ENCODE measurements at places on chromosomes 1 and 21.

DNA sequence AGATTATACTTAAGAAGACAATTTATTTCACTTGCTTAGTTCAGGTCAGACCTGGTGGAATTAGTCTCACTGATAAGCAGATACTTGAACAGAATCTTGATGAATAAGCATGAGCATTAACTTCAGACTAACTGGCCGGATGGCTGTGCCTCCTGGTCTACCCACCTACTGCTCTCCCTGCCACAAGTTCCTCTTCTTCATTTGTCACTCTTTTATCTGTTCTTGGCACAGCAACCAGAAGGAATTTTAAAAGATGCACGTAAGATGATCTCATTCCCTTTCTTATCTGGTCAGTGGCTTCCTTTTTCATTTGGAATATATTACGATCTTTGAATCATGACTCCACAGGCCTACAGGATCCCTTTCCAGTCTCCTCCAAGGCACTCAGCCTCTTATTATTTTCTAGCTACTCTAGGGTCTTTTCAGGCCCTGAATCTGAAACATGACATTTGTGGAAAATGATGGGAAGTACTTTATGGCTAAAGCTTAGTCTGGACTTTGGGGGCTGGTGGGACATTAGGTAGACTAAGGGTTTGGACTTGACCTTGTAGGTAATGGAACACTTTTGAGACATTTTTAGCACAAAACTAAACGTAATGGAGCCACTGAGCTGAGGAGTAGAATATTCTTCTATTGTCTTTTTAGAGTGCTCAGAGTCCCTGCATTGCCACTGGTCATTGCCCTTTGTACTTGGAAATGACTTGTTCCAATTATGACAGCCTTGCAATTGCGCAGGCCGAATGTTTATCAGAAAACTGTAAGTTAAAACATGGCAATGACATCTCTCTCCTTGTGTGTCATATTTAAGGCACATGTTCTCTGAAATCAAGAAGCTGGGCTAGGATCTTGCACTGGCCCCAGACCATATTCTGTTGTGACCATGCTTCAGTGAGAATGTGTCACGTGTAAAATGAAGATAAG lies 16.0 kb downstream of the ST6GALNAC3 start:
- no peak overlapping the region for H3K27ac ChIP-seq
- H3K4me1 ChIP-seq, result peaks cover 15% of the 10 kb centered on the region
- no peaks in the 10 kb centered on the region for H3K27me3 ChIP-seq
- DNase-seq, result no peak
- no peaks in the 10 kb centered on the region for H3K36me3 ChIP-seq
- no peak overlapping the region for H3K4me3 ChIP-seq

DNA sequence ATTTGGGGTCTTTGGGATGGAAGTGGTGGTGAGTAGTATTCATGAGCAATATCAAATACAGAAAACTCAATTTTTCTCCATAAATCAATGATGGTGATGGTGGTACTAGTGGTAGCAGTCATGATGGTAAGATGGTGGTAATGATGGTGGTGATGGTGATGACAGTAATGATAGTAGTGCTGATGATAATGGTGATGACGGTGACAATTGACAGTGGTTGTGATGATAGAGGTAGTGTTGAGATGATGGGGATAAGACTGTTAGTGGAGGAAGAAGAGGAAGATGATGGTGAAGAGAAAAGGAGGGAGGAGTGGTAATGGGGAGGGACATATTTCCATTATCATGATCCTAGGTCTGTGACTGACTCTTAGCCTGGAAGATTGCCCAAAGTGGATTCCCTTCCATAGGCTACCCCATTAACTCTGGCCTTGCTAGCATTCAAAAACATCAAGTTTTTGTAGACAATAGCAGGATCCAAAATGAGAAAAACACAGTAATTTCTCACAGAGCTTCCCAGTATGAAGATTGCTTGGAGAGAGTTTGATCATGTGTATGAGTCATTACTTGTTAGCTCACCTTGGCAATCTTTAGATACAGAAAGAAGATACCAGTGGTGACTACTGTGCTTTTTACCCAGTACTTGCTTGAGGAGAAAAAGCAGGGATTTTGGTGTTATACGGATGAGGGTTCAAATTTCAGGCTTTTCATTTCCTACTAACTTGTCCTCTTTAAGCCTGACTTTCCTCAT lies 93.9 kb downstream of the ATP1A1 start:
- peaks cover 10% of the 10 kb centered on the region for H3K36me3 ChIP-seq
- H3K27ac ChIP-seq, result no peak overlapping the region
- no peaks in the 10 kb centered on the region for H3K4me1 ChIP-seq
- peaks cover 12% of the 10 kb centered on the region for H3K27me3 ChIP-seq

DNA sequence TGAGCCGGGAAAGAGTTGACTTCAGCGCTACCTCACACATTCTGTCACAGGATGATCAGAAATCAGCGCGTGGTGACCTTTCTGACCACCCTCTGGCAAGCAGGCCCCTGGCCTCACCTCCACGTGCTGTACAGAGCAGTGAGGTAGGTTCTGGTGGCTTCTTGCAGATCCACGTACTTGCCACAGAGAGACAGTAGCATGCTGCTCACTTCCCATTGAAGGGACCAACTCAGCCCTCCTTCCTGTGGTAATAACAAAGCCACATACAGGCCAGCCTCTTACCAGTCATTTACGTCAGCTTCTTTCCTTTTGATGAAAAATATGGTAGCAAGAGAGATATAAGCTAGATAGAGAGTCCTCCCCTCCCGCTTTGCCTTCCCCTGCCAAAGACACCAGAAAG lies 200.7 kb downstream of the CHRM3 start:
- no peak overlapping the region for H3K27ac ChIP-seq
- H3K4me1 ChIP-seq, result peaks cover 6% of the 10 kb centered on the region
- H3K27me3 ChIP-seq, result no peaks in the 10 kb centered on the region
- H3K4me3 ChIP-seq, result no peak overlapping the region
- H3K36me3 ChIP-seq, result no peaks in the 10 kb centered on the region
- no peak for DNase-seq

DNA sequence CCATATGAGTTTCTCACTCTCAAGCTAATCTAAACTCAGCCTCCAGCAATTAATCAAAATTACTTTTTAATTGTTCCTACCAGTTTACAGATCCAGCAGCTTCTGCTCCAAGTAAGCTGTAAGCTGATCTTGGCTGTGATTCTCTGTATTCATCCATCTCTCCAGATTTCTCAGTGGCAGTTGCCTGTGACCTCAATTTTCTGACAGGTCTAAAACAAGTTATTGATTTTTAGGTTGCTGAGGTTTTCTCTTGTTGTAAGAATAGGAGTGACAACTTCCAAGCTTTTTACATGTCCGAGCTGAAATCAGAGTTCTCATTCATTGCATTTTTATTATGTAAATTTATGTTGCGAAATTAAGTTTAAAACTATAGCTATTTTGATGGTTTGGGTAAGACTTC lies 1044.4 kb downstream of the PLA2G4A start:
- no peaks in the 10 kb centered on the region for H3K27me3 ChIP-seq
- DNase-seq, result no peak
- no peak overlapping the region for H3K4me3 ChIP-seq
- H3K36me3 ChIP-seq, result no peaks in the 10 kb centered on the region
- H3K4me1 ChIP-seq, result no peaks in the 10 kb centered on the region
- H3K27ac ChIP-seq, result no peak overlapping the region

GRCh38 chr1:17401841-17402240 lies 29.8 kb downstream of the PADI6 start:
- no peaks in the 10 kb centered on the region for H3K4me1 ChIP-seq
- H3K4me3 ChIP-seq, result no peak overlapping the region
- peaks cover 2% of the 10 kb centered on the region for H3K36me3 ChIP-seq
- no peak for DNase-seq
- H3K27ac ChIP-seq, result no peak overlapping the region

DNA sequence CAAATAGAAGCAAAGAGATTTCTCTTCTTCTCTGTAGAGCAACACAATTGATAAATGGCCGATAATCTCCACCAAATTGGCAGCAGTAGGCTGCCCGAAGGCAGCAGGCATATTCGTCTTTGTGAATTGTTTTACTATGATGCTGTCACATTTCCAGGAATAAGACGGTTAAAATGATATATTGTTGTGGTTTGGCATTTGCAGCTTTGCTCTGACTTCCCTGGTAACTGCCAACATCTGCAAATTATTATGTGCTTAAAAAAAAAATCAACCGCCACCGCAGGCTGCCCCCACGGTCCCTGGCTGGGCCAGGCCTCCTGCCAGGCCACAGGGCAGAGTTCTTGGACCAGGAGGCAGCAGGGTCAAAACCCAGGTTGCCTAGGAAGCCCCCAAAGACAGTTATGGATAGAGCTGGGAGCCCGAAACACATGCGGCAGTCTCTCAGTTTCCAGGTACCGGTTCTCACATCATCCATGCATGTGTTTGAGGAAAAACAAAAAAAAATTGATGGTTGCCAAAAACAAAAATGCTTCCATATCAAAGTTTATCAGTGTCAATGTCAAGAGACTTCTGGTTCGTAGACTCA lies 179.3 kb downstream of the ETS2 start:
- H3K27me3 ChIP-seq, result peaks cover 59% of the 10 kb centered on the region
- no peaks in the 10 kb centered on the region for H3K36me3 ChIP-seq
- H3K4me1 ChIP-seq, result peaks cover 31% of the 10 kb centered on the region
- peak overlapping the region; percentile 92 for H3K27ac ChIP-seq
- H3K4me3 ChIP-seq, result peak overlapping the region; percentile 78
- peak; percentile 47 for DNase-seq

- H3K27me3 ChIP-seq, result no peaks in the 10 kb centered on the region
- peaks cover 8% of the 10 kb centered on the region for H3K4me1 ChIP-seq
- peaks cover 42% of the 10 kb centered on the region for H3K36me3 ChIP-seq
- H3K27ac ChIP-seq, result no peak overlapping the region
Measured at GRCh38 chr21:43697758-43698643, 20.9 kb upstream of the PDXK start.

DNA sequence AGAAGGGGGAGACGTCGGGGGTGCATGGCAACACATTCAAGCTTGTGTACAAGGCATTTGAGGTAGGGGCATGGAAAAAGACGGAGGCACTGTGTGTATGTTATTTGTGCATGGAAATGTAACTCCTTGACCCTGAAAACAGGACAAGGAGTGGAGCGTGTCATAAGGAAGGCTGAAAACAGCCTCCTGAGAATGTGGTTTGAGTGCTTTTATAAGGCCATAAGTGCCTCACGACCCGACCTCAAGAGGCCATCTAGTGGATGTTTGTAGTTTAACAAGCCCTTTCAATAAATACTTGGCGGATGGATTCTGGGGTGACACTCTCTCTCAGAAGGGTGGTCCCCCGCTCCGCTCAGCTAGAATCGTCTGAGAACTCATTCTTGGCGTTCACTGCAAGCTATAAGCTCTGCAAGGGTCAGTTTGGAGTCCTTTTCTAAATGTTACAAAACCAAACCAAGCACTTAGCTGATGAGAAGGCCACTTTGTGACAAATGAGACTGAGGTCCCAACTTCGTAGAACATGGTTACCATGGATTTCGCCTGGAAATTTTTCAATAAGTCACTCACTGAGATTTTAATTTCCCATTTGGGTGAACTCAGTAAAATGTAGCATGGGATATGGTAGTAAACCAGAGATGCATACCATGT lies 38.8 kb upstream of the CLCA4 start:
- no peak overlapping the region for H3K4me3 ChIP-seq
- no peak for DNase-seq
- no peaks in the 10 kb centered on the region for H3K36me3 ChIP-seq

GRCh38 chr1:29121936-29122681 lies 1.6 kb downstream of the TMEM200B start:
- peaks cover 11% of the 10 kb centered on the region for H3K4me1 ChIP-seq
- H3K4me3 ChIP-seq, result peak overlapping the region; percentile 50
- DNase-seq, result no peak
- H3K36me3 ChIP-seq, result peaks cover 22% of the 10 kb centered on the region

GRCh38 chr1:87242445-87243185 lies 86.1 kb upstream of the LMO4 start:
- no peak overlapping the region for H3K27ac ChIP-seq
- no peaks in the 10 kb centered on the region for H3K4me1 ChIP-seq
- peaks cover 17% of the 10 kb centered on the region for H3K27me3 ChIP-seq
- no peak for DNase-seq

DNA sequence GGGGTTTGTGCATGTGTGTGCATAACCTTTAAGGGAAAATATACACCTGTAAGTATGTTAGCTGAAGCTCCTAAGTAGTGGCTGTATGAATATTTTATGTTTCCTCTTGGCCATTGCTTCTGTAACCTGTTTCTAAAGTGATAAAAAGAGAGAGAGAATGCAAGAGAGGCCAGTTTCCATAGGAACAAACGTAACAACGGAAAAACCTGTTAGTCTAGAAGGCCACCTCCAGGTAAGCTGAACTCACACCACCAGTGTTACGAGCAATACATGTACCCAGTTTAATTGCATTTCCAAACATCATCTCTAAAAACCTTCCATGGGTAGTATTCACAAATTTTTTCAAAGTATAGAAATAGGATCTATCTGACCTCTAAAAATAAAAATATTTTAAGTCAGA lies 63.1 kb downstream of the PLPPR4 start:
- H3K27ac ChIP-seq, result no peak overlapping the region
- H3K4me3 ChIP-seq, result no peak overlapping the region
- DNase-seq, result no peak
- H3K4me1 ChIP-seq, result no peaks in the 10 kb centered on the region

DNA sequence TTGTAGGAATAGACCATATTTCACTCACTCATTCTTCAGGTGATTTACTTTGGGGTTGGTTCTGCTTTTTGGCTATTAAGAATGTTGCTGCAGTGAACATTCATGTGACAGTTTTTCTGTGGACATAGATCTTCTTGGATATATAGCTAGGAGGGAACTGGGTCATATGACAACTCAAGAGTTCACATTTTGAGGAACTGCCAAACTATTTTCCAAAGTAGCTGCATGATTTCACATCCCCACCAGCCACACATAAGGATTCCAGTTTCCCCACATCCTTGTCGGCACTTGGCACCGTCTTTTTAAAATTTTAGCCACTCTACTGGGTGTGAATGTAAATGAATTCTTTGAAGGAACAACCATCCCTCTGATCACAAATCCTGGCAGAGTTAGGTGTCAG lies 126.0 kb downstream of the PRDM2 start:
- H3K27me3 ChIP-seq, result peaks cover 13% of the 10 kb centered on the region
- H3K4me3 ChIP-seq, result no peak overlapping the region
- H3K36me3 ChIP-seq, result peaks cover 28% of the 10 kb centered on the region
- DNase-seq, result no peak
- H3K4me1 ChIP-seq, result peaks cover 10% of the 10 kb centered on the region
- peak overlapping the region; percentile 17 for H3K27ac ChIP-seq

- H3K27me3 ChIP-seq, result peaks cover 4% of the 10 kb centered on the region
- H3K4me1 ChIP-seq, result no peaks in the 10 kb centered on the region
- H3K4me3 ChIP-seq, result no peak overlapping the region
- no peak for DNase-seq
- no peaks in the 10 kb centered on the region for H3K36me3 ChIP-seq
Measured at GRCh38 chr1:55702064-55702463, 486.9 kb upstream of the USP24 start.

- H3K27ac ChIP-seq, result no peak overlapping the region
- H3K36me3 ChIP-seq, result peaks cover 3% of the 10 kb centered on the region
- H3K4me3 ChIP-seq, result no peak overlapping the region
- no peaks in the 10 kb centered on the region for H3K27me3 ChIP-seq
- peaks cover 7% of the 10 kb centered on the region for H3K4me1 ChIP-seq
- DNase-seq, result no peak
Measured at GRCh38 chr1:70415882-70416281, 4.8 kb downstream of the CTH start.

GRCh38 chr1:228990906-228991569 lies 255.8 kb downstream of the RHOU start:
- H3K27ac ChIP-seq, result no peak overlapping the region
- H3K36me3 ChIP-seq, result no peaks in the 10 kb centered on the region
- H3K27me3 ChIP-seq, result no peaks in the 10 kb centered on the region
